Activated CD4-positive, alpha-beta T cell treated with anti-CD3 and anti-CD28 coated beads for 48 hours (primary cell): ENCODE measurements at places on chromosomes 12 and 14.

- peak; percentile 37 for DNase-seq
Observed at GRCh38 chr12:51823875-51824565, 24.5 kb downstream of the FIGNL2 start.

GRCh38 chr12:110366321-110367142, 37.0 kb downstream of the ANAPC7 start:
- no peak for DNase-seq

GRCh38 chr12:54185919-54186318, 2.9 kb downstream of the SMUG1 start:
- no peak for DNase-seq

DNA sequence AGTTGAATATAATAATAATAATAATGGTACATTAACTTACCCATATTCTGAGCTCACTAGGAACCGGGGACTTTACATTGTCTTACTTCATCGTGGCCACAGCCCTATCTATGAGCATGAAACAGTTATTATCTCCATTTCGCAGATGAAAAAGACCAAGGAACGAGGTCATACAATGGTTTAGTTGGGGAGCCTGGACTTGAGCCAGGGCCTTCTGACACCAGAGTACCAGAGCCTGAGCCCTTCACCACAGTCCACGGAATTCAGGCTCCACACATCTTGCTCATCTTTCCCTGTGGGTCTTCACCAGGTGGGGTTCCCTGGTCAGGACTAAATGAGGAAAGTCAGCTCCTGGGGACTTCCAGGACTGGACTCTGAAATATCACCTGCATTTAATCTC, 31.3 kb upstream of the CMKLR1 start:
- DNase-seq: no peak

GRCh38 chr14:101939646-101940170, 24.7 kb upstream of the DYNC1H1 start:
- DNase-seq: no peak

DNA sequence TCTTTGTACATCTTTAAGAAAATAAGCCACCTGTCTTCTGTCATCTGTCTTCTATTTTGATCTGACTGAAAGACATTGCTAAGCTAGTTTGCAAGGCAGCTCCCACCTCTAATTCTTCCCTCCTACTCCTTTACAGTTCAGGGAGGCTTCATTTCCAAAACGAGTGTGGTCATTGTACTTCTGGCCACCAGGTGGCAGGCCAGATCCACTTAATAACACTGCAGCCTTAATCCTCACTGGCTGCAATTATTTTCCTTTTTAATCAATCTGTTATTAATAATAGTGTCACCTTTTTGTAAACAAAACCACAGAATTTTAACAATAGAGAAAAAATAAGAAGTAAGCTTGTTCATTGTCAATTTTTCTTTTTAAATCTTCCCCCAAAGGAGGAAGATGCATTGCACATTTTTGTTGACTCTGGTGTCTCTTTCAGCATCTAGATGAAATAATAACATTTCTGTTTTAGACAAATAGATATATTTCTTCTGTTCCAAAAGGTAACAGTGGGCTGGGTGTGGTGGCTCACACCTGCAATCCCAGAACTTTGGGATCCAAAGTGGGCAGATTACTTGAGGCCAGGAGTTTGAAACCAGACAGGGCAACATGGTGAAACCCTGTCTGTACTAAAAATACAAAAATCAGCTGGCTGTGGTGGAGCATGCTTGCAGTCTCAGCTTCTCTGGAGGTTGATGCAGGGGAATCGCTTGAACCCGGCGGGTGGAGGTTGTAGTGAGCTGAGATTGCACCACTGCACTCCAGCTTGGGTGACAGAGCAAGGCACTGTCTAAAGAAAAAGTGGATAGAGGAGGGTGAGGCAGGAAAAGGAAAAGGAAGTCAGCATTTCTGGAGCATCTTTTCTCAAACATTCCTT, 23.3 kb downstream of the GABARAPL1 start:
- DNase-seq: peak; percentile 41

DNA sequence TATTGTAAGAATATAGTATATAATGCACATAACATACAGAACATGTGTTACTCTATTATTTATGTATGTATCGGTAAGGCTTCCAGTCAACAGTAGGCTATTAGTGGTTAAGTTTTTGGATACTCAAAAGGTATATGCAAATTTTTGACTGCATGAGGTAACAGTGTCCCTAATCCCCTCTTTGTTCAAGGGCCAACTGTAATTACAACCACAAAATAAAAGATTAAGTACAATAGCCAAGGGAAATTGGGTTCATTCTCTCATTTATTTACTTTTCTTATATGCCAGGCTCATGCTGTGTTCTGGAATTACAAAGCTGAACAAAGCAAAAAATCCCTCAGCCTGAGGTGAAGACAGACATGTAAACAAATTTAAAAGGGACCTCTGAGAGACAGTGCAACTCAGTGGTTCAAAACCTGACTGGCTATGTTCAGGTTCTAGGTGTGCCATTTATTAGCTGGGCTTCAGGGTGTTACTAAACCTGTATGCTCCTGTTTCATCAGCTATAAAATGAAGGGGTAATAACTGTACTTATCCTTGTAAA, 43.4 kb upstream of the TSPAN8 start:
- no peak for DNase-seq

- DNase-seq: no peak
Observed at GRCh38 chr14:55744321-55744720, 164.3 kb downstream of the KTN1 start.

DNA sequence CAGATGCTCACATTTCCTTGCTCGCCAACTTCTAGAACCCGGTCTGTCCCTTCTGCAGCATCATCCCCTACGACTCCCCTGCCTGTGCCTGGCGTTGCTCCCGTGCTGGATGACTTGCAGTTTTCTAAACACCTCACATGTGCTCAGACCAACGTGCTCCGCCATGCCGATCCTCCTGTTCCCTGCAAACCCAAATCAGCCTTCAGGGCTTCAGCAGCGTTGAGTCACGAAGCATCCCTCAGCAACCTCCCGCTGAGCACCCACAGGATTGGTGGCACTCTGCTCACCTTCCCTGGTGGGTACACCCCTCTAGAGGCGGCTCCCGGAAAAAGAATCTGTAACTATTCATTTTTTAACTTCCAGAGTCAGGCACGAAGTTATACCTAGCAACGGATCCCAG, 2.8 kb upstream of the PIWIL1 start:
- DNase-seq: no peak

DNA sequence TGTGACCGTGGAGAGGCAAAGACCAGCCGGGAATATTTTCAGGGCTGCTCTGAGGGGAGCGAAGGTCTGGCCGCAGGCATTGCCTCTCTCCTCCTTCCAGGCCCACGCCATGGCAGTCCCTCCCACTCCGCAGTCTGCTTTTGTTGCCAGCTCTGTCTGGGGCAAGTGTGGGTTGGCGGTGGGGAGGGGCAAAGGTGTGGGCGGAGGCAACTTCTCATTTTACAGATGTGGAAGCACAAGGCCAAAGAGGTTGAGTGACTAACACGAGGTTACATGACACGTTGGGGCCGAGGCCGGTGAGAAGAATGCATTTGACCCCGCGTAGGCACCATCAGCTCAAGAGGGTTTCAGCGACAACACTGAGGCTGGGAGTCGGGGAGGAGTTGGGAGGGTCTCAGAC, 6.1 kb upstream of the FAIM2 start:
- DNase-seq: peak; percentile 17

DNA sequence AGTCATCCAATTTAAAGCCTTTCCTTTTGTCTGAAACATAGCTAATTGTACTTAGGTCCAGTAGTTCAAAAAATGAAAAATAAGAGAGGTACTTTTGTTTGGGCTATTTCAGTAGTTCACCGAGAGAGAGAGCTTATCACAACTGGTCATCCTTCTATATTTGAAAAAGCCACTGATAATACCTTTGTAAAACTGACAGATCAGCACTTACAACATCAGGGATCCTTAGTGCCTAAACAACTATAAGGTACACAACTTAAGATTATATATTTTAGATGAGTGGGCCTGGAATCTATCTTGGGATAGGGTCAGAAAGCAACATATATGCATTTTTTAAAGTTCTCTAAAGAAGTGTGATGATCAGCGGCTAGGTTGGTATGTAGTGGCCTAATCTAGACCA, 97.9 kb downstream of the SOX5 start:
- DNase-seq: no peak

DNA sequence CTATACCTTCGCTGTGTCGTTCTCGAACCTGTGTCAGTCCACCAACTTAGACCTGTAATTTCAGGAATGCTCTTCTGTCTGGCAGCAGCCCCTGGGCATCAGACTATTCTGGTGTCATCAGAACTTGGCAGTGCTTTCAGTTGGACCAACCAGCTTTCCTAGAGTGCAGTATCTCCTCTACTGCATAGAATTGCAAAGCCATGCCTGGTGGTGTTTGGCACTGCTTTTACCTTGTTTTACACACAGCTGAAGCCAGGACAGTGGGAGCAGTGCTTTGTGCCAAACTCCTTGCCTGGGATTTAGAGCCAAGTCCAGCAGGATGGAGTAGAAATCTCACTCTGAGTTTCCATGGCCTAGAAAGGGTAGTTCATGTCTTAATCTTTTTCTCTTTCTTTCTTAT, 1.5 kb downstream of the FLVCR2 start:
- no peak for DNase-seq

GRCh38 chr12:106311139-106311538, 8.6 kb downstream of the TCP11L2 start:
- no peak for DNase-seq

DNA sequence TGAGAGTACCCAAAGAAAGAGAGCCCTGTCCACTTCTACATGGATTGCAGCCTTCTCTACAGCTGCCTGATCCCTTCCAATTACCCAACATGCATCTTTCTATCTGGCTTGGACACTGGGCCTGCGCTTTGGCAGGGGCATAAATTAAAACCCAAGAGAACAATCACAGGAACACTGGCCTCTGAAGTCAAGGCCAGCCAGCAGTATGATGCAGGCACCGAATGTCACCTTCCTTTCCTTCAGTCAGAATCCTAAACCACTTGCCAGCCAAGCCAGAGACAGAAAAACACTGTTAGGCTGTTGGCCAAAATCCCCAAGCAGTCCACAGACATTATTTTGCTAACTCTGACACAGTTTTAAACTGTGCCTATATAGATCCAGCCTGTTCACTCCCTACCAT, 113.7 kb downstream of the DUSP6 start:
- no peak for DNase-seq

DNA sequence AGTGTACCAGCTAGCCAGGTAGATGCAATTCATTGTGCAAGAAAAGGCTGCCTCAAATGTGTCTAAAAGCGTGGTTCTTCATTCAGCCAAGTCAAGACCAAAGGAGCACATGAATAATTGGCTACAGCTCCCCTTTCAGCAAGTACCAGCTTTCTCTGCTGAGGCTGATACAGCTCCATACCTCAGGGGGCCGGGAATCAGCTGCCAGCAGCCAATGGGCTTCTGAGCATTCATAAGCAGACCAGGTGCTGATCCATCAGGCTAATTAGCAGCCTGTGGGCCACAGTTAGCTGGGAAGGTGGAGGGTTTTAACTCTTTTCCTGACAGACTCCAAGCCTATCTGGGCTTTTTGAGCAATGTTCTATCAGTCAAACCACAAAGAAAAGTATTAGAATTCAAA, 264.7 kb downstream of the APAF1 start:
- DNase-seq: no peak

GRCh38 chr14:92460916-92461579, 52.5 kb upstream of the RIN3 start:
- DNase-seq: no peak
